Renal cortical epithelial cell (primary cell): ENCODE measurements at places on chromosomes 16 and 17. TPM values are rescaled to one million over a fixed set of nuclear protein-coding genes. Genes with fewer than 3 reads are reported as not detected.

The VMP1 gene
- 230 and 245 TPM in 2 replicates for total RNA-seq

DNA sequence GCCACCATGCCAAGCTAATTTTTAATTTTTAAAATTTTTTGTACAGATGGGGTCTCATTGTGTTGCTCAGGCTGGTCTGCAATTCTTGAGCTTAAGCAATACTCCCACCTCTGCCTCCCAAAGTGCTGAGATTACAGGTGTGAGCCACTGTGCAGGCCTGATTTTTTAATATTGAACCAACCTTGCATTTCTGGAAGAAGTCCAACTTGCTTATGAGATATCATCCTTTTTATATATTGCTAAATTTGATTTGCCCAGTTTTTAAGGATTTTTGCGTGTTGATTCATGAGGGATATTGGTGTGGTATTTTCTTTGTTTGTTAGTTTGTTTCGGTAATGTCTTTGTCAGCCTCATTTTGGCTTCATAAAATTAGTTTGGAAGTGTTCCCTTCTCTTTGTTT is 196.4 kb downstream of the SEC14L1 start:
- no peak for DNase-seq

DNA sequence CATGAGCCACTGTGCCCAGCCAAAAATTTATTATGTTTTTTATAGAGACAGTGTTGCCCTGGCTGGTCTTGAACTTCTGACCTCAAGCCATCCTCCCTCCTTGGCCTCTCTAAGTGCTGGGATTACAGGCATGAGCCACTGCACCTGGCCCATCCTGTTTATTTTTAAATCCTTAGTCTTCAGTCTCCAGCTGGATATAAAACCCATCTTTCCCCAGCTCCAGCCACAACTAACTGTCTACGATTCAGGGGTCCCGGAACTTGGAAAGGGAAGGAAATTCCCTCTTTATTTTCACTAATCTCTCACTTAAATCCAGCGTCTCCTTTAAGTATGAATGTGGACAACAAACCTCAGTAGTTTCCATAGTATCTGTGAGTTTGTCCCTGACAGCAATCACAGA is 62.2 kb downstream of the IQCK start:
- DNase-seq, result no peak

DNA sequence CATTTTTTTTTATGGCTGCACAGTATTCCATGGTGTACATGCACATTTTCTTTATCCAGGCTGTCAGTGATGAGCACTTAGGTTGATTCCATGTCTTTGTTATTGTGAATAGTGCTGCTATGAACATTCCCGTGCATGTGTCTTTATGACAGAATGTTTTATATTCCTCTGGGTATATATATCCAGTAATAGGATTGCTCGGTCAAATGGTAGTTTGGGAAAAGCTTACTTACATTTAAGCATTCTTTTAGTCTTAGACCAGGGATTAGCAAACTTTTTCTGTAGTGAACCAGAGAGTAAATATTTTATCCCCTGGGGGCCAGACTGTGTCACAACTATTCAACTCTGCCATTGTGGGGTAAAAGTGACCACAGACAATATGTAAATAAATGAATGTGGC is 40.2 kb downstream of the MED13 start:
- DNase-seq, result no peak

- peak; percentile 59 for DNase-seq
Measured at GRCh38 chr16:10964039-10964890, 19.9 kb downstream of the CLEC16A start.

DNA sequence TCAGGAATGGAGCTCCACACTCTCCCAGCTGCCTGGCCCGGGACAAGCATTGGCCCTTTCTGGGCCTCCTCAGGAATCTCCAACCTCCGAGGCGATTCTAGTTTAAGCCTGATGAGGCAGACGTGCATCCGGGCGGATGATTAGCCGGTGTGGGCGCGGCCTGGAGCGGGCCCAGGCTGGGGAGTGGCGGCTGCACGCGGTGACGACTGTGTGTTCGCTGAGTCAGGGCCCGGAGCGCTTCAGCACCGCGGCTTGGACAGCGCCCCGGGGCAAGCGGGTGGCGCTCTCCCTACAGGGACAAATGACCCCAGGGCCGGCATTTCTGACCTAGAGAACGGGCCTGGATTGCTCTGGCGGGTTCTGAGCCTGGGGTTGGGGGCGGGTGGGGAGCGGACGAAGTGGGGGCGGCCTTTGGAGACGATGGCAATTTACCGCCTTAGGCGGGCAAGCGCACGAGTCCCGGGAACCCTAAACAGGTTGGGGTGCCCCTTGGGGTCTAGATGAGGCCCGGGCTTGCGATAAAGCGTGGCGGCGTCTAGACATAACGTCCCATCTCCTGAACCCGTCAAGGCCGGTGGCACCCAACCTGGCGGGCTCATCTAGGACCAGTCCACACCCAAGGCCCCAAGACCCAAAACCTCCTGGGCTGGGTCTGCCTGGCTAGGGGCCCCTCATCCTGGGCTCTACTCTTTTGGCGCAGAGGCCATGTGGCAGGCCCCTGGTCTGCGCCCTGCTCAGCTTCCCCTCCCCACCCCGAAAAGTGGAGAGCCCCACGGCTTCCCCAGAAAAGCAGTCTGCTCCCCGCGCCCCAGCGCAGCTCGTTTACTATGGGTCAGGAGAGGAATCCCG is 22.3 kb upstream of the ZNHIT3 start:
- DNase-seq, result peak; percentile 66

DNA sequence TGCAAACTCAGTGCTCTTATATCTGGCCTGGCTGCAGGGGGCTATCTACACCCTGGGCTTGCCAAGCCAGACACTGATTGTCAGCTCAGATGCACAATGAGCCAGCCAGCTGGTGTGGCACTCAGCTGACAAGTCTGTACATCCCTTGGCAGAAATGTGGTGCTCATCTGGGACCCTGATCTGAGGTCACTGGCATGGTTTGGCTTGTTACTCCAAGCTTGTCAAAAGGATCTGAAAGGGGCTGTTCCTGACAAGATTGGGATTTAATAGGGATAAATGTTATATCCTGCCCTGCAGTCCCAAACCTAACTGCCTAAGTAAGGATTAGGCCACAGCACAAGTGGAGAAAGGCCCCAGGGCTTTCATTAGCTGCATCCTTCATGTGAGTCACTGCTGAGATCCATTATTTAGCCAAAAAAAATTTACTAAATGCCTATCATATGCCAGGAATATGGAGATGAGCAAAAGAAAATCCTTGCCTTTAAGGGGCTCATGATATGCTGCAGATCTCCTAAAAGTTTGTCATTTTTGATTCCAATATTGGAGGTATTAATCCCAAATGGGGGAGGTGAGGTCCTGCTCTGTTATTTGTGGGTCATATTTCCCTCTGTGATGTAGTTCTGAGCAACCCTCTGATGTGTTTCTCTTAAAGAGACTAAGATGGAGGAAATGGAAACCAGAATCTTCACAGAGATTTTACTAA is 6.3 kb downstream of the SLC6A2 start:
- DNase-seq, result no peak

The DHX58 gene
- total RNA-seq, result 9.3 and 15.5 TPM in 2 replicates

The CYGB gene
- total RNA-seq, result 10.3 and 49.8 TPM in 2 replicates

DNA sequence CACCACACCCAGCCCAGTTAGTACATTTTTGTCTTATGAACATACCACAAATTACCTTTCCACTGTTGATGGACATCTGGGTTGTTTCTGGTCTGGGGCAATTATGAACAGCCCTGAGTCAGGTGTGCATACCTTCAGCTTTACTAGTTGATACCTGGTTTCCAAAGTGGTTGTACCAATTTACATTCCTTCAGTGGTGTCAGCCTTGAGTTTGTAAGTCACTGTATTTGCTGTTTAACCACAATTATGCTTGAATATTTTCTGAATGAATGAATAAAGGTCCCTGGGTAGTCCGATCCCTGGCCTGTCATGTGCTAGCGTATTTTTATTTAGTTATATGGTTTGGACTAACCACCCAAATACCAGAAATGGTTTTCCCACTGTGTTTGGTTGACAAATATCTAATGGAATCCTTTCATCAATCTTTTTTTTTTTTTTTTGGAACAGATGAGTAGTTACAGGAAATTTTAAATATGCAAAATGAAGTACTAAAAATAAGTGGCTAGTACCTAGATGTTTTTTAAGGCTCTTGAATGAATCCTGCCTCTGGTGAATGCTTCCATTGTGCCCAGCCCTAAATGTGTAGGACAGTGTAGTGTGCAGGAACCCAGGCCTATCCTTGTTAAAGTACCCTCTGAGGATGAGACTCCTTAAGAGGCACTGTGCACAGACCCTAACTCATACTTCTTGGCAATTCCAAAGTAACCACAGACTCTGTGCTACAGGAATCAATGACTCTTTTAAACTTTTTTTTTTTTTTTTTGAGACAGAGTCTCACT is 3.7 kb downstream of the DUSP14 start:
- DNase-seq, result peak; percentile 82

DNA sequence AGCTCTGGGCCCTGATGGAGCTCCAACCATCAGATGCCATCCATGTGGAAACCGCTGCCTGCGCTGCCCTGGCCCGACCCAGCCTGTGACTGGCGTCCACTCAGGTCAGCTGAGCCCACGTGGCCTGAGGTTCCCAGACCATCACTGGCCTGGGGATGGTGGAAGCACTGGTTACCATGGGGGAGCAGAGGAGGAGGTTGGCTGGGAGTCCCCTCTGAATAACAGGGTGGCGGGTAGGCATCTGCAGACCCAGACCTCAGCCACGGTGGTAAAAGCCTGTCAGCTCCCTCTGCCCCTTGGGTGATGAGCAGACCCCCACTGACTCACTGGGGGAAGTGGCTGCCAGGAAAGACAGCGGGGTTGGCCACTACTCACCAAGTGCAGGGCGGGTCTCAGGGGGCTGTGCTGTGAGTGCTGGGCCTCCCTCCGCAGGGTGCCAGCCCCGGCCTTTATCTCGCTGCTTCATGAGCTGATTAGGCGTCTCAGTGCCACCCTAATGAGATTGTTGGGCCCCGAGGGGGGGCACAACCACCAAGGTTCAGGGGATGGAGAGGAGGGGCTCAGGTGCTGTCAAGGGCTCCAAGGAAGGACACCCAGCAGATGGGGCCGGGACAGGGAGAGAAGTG is at the start of gene PDE6G:
PDE6G (minus strand) TSS at position 425 of the 626 bp plus-strand sequence. CDS start 3,237 bp downstream, outside the sequence.
- DNase-seq, result no peak

The MPRIP gene
- 66.7 and 103 TPM in 2 replicates for total RNA-seq

DNA sequence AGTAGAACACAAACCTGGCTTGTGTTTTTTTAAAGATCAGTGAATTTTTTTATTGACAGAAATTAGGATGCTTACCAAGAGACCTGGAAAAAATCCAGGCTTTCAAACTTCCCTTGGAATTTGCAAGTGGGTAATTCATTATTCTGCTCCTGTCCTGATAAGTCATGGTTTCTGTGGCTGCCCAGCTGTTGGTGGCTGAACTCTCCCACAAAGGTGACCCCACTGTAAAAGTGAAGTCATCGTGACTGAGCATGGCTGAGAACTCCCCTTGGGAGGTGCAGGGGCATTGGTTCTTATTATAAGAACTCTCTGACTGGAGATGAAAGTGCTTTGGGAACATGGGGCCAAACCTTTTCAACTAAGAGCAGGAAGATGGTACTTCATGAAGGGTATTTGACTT is 46.6 kb upstream of the TANC2 start:
- peak; percentile 68 for DNase-seq

The ASIC2 gene
- 2.1 and 13.6 TPM in 2 replicates for total RNA-seq

The RPL19 gene
- 1,714 and 1,811 TPM in 2 replicates for total RNA-seq

The CBFA2T3 gene
- not detected in 2 replicates for total RNA-seq

DNA sequence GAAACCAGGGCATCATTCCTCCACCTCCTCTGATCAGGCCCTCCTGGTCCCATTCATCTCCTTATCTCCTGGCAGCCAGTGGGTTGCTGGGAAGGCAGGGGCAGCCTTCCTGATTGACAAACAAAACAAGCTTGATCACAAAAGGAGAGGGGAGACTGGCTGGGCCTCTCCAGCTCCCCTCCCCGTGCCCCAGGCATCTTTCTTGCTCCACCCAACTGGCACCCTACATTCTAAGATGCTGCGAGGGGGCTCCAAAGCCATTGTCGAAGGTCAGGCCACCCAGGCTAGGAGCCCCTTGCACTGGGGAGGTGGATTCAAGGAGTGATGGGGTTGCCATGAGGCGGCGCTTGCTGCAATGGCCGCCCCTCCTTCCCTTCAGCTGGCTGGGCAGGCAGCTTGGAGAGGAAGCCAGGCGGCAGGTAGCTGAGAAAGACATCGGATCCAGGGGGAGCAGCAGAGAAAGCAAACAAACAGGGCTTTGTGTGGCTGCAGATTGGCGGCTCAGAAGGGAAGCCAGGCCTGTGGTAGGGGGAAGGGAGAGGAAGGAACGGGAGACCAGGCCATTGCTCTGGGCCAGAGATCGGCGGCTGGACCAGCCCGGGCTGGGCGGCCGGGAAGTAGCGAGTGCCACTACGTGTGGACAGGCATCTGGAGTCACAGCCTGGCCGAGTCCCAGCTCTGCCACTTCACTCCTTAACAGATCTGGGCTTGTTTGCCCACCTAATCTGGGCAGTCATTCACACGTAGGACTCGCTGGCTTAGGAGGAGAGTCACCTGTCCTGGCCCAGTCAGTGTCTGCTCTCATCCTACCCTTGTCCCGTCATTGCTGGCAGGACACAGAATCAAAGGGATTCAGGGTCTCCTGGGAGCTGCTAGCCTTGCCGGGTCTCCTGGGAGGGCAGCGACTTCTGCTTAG is 12.3 kb downstream of the RAI1 start:
- DNase-seq, result no peak

The CNTNAP4 gene
- total RNA-seq, result not detected in 2 replicates

The IL17C gene
- not detected in 2 replicates for total RNA-seq

GRCh38 chr17:320139-320538 is 32.5 kb downstream of the RPH3AL start:
- DNase-seq, result no peak

- DNase-seq, result no peak
Measured at GRCh38 chr17:50487213-50488096, 8.8 kb downstream of the RSAD1 start.

- no peak for DNase-seq
Measured at GRCh38 chr17:44924107-44924544, 8.8 kb upstream of the GFAP start.

GRCh38 chr17:30225112-30225511 is 10.4 kb downstream of the SLC6A4 start:
- no peak for DNase-seq

GRCh38 chr17:82216301-82217119 is 3.9 kb upstream of the CCDC57 start:
- DNase-seq, result peak; percentile 75

- no peak for DNase-seq
Measured at GRCh38 chr17:17297217-17297616, 6.0 kb upstream of the NT5M start.

DNA sequence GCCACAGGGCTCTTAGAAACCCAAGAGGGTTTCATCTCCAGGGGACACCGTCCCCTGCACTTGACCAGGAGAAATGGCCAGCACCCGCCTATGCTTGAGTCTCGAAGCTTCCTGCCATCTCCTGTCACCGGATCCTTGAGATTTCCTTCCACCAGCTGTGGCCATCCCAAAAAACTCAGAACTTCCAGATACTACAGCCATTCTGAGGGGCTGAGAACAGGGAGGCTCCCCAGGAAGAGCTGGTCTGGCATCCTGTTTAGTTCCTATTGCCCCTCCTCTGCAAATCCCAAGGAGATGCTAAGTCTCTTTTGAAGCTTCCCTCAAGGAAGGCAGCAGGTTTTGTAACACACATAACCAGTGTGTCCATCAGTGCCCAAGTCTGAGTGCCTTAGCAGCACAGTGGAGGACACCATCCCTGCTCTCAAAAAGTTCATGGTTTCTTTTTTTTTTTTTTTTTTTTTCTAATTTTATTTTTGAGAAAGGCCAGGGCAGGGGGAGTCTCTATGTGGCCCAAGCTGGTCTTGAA is 2.0 kb downstream of the UBALD2 start:
- no peak for DNase-seq

The KCNG4 gene
- not detected in 2 replicates for total RNA-seq

The LPO gene
- total RNA-seq, result not detected in 2 replicates

- DNase-seq, result no peak
Measured at GRCh38 chr17:69339937-69340336, 13.0 kb upstream of the ABCA5 start.

The GRIN2C gene
- total RNA-seq, result 0.10 TPM in 1 of 2 replicates, not detected in the other

- no peak for DNase-seq
Measured at GRCh38 chr17:44363613-44364159, at the start of gene FAM171A2. FAM171A2 (minus strand) TSS chr17:44363853; CDS start chr17:44363714, 139 bp downstream.
